Stimulated activated CD8-positive, alpha-beta memory T cell treated with anti-CD3 and anti-CD28 coated beads, Interleukin-2, amount 100 ng/mL, for 48 hours (primary cell): ENCODE measurements at places on chromosomes 12 and 14.
A peak's percentile ranks its signal among the peaks of the same experiment; 100 is the strongest.

DNA sequence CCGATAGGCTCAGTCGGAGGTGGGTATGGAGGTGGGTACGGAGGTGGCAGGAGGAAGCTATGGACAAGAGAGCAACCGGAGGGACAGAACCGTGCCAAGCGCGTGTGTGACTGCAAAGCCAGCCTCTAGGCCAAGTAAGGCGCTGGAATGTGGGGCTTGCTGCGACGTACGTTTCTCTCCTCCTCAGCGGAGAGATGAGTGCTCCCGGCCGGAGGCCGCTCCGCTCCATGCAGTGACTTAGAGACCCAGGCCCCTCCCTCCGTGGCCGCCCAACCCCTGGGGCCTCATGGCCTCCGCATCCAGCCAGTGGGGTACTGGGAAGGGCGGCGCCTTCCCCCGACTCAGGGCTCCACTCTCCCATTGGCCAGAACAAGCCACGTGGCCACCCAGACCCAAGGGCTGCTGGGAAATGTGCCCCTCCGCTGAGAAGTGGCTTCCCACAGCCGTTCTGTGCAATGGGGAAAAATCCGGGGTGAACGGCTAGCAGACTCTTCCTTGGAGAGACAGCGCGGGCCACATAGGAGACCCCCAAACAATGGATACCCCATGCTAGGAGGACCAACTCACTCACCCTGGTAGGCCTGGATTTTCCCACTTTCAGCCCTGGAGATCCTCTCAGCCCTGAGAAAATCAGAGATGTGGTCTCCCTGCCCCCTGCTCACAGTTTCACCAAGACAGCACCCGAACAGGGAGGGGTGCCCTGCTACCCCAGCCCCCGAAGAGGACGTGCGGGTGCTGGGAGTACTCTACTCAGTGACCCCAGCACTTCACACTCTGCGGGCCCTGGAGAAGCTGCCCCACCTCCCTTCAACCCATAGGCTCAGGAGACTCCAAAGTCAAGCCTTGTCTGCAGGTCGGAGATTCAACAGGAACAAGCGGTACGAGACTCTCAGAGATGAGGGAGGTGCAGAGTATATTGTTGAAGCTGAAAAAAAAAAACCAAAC, 66.7 kb downstream of the RIMBP2 start:
- no peak for DNase-seq

GRCh38 chr12:96194576-96194889, 358 bp downstream of the ELK3 start:
- DNase-seq, result no peak

DNA sequence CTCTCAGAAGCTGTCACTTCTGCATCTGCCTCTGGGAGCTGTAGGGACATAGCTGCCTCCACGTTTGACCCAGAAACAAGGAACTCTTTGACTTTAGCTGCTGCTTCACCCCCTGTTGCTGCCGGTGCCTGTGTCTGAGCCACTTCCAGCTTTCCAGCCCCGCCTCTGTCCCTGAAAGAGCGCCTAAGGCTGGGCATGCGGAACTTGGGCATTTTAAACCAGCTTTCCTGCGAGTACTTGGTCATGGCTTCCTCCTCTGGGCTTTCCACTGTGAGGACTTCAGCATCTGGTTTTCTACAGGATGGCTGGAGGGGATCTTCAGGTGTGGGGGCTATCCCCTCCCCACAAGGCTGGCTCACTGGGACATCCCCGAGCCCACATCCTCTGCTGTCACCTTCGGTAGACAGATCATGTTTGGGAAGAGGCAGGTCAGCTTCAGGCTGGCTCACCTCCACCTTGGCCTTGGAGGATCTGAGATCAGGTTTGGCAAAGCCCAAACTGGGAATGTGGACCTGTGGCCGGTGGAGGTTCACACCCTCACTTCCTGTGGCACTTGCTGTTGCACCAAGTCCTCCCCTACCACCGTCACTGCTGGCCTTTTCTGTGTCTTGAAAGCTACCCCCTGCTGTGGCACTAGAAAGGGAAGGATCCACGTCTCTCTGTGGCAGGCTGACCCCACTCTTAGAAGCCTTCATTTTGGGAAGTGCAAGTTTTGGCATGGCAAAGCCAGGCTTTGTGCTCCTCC, 15.2 kb downstream of the PLD4 start:
- no peak for DNase-seq

DNA sequence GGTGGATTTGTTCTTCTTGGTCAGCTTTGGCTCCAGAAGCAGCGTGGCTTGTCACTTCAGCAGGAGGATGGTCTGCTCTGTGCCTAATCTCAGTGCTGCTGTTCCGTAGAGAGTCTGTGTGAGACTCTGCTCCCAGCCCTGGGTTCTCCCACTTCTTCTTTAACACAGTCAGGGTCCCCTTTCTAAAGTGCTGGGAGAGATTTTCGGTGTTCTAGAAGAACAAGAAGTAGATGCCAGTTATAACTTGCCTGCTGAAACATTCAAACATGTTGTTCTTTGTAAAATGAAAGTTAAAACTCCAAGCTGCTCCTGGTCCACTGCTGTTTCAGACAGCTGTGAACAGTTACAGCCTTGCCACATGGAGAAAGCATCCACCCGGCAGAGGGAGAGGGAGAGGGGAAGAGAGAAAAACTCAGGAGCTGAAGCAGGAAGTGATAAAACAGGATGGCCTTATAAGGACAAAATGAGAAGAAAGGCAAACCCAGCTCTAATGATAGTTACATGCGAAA, 55.2 kb upstream of the CERS5 start:
- no peak for DNase-seq

GRCh38 chr14:51395361-51395849, 155.4 kb downstream of the TMX1 start:
- DNase-seq, result no peak

- DNase-seq, result no peak
Measured at GRCh38 chr14:38752750-38753149, 350.3 kb downstream of the SEC23A start.

DNA sequence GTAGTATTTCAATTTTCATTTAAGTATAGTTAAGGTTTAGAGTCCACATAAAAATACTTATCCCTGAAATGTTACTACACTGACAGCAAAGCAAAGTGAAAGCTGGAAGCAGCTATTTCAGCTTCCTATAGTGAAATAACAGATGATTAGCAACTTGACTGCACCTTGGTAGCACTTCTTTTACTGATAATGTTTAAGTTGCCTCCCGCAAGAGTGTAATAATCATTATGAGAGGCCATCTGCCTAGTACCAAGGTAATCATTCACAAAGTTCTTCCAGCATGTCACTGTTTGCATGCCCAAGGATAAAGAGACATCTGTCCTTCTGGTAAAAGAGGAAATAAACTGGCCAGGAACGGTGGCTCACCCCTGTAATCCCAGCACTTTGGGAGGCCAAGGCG, 69.8 kb downstream of the LIN7A start:
- DNase-seq, result no peak

DNA sequence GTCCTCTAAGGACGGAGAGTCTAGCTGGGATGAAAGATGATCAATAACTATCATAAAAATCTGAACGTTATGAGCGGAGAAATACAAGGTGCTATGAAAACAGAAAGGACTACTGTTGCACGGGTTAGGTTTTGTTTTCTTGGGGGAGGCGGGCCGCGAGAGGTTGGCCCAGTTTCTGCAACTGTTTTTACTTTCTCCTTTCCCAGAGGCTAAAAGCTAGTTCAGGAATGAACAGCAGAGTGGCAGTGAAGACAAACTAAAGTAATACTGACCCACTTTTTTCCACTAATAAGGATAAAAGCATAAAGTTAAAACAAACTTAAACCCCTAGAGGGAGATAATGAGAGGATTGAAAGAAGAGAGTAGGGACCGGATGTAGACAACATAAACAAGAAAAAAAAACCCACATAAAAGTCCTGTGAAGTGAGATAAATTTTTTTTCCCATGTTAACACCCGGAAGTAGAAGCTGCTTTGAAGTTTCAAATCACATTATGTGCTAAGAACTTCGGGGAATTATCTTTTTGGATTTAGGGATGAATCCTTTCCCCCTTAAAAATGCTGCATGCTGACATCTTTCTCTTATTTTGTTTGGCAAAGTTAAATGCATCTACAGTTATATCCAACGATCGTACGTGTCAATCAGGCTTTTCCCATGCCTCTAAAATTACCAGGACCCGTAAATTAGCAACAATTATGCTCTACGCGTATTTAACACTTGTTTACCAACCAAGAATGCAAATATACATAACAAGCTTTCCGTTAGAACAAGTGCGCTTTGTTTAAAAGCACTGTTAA, 1.0 kb upstream of the CDK17 start:
- DNase-seq, result no peak

DNA sequence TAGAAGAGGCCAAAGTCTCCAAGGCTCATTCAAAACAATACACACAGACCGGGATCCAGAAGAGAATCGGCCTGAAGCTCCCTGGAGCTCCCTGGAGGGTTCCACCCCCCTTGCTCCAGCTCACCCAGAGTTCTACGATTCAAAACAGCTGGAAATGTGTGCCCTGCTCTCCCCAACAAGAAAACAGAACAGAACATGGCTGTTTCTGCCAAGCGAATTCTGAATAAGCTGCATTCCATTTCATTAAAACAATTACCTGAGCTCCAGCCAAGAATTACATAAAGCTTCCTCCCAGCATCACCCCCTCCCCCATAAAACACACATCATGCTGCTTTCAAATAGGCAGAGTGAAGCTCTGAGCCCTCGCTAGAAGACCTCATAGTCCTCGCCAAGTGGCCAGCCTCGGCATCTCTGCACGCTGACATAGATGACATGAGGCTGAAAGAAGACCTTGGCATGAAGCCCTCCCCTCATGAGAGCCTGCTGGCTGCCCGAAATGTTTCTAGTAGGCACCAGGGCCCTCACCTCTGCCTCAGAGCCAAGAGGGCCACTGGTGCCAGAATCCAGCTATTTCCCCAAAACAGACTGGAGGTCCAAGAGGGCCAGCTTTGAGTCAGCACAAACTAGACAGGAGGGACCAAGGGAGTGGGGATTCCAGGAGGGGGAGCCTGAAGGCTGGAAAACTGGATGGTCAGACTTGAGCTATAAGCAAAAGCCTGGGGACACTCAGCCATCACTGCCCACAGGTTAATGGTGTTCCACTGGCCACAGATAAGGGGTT, 8.3 kb downstream of the PXN start:
- DNase-seq, result no peak

DNA sequence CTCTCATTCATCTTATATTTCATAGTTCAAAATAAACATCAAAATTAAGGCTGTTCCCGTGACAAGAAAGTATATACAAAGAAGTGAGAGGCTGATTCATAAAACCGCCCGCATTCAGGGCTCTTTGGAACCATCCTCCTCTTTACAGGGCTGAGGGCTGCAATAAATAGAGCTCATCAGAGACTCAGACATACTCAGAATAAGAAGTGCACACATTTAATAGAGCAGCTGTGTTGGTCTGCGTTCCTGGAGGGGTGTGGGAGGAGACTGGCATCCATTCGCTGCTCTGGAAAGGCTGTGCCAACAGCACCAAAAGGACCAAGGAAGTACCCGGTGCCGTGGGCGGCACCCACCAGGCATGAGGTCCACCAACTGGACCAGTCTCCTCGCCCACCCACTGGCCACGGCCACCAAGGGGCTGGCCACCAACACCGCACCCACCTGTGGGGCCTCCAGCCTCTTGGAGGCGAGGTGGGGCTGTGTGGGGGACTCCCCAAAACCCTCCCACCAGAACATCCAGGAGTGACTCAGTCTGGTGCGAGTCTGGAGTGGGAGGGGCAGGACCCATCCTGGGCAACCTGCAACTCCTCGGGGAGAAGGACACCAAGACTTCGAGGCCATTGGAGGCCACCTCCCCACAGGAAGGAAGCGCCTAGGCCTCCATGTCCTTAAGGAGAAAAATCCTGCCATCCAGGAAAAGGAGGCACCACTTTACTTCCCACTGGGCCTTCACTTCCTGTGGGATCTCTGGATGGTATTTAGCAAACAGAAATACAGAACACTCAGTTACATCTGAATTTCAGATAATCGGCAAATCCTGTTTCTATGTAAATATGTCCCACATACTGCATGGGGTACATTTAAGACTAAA, 32.7 kb downstream of the VCPKMT start:
- DNase-seq, result peak; percentile 61

DNA sequence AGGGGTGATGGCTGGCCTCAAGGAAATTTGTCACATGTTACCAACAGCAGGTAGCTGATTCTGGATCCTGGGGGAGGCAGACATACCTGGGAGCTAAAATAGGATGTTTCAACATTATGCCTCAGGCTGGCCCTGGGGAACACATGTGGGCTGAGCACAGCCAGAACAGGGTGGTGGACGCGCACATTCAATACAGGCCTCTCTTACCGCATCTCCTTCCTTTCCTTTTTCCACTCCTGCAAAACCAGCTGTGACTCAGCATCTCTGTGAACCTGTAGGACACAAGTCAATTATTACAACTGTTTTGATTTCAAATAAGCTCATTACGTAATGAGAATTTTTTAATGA, 61.0 kb downstream of the NT5DC3 start:
- no peak for DNase-seq

GRCh38 chr14:72451054-72451972, 442.6 kb downstream of the DPF3 start:
- peak; percentile 17 for DNase-seq

- DNase-seq, result no peak
Measured at GRCh38 chr12:54210400-54210790, 21.6 kb upstream of the SMUG1 start.

DNA sequence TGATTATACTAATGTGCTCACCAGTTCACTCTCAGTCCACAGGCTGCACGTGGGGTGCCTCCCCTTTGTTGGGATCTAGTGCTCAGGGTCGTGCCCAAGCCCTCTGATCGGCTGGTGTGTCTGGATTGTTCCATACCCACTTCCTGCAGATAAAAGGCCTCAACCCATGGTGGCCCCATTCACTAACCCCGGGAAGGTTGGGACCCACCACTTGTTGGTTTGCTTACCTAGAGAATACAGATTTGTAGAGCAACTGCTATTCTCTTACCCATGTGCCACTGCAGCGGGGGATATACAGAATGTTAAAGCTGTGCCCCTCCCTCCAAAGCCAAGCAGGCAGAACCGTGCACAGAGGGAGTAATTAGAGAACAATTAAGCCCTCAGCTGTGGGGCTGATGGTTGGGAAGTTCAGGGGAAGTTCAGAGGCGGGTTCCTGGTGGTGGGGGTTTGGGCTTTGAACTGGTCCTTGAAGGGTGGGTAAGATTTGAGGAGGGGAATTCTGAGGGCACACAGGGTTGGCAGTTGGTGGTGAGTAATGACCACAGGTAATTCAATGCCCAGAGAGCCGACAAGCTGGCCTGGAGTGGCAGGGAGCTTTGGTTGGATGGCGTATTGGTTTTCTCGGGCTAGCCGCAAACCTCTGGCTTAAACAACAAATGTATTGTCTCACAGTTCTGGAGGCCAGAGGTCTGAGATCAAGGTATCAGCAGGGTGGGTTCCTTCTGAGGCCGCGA, 68.8 kb downstream of the ADCK1 start:
- DNase-seq, result no peak

DNA sequence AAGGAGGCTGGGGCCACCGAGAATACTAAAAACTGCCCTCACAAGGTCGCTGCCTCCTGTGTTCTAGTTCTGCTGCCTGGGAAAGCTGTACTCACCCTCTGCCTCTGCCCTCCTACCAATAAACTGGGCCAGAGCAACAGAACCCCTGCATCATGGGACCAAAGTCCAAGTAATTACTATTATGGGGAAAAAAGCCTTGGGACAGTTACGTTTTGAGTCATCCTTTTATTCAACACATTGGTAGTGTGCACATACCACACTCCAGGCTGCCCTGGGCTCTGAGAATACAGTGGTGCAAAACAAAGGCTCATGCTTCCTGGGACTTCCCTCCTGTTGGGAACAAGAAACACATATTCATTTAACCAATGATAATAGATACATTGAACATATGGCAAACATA, 49.0 kb downstream of the CACNA1C start:
- DNase-seq, result no peak

GRCh38 chr12:111330800-111331752, 37.8 kb downstream of the PHETA1 start:
- no peak for DNase-seq

- DNase-seq, result no peak
Measured at GRCh38 chr12:126506426-126507182, 1441.4 kb downstream of the AACS start.
